ENCODE measurements at places on chromosomes 16 and 17.

DNA sequence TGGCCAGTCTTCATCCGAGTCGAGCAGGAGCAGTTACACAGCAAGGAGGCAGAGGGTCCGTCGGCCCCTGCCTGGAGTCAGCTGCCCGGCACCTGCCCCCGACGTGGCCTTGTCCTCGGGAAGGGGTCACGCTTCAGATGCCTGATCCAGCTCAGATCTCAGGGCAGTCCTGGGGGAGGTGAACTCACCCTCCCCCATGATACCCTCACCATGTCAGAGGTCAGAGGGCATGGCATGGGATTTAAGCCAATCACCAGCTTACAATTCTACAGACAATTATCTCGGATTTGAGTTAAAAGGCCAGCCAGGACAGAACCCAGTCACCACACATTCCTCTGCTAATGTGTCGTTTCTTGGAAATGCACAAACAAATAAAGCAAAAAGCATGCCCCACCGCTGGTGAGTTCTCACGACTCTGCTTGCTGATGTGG lies 211.3 kb downstream of the FOXL1 start:
- DNase-seq = no peak
- H3K4me1 ChIP-seq = no peaks in the 10 kb centered on the region
- no peak overlapping the region for H3K27ac ChIP-seq
- no peak overlapping the region for H3K4me3 ChIP-seq

GRCh38 chr16:31400191-31400590 lies 7.1 kb downstream of the ITGAD start:
- peaks cover 3% of the 10 kb centered on the region for H3K27me3 ChIP-seq
- DNase-seq = no peak
- peaks cover 15% of the 10 kb centered on the region for H3K4me1 ChIP-seq
- no peak overlapping the region for H3K27ac ChIP-seq

GRCh38 chr17:1852327-1852726 lies 22.5 kb downstream of the RPA1 start:
- no peak for DNase-seq
- no peaks in the 10 kb centered on the region for H3K27me3 ChIP-seq
- H3K36me3 ChIP-seq = peaks cover 49% of the 10 kb centered on the region
- H3K4me3 ChIP-seq = no peak overlapping the region
- no peaks in the 10 kb centered on the region for H3K4me1 ChIP-seq

DNA sequence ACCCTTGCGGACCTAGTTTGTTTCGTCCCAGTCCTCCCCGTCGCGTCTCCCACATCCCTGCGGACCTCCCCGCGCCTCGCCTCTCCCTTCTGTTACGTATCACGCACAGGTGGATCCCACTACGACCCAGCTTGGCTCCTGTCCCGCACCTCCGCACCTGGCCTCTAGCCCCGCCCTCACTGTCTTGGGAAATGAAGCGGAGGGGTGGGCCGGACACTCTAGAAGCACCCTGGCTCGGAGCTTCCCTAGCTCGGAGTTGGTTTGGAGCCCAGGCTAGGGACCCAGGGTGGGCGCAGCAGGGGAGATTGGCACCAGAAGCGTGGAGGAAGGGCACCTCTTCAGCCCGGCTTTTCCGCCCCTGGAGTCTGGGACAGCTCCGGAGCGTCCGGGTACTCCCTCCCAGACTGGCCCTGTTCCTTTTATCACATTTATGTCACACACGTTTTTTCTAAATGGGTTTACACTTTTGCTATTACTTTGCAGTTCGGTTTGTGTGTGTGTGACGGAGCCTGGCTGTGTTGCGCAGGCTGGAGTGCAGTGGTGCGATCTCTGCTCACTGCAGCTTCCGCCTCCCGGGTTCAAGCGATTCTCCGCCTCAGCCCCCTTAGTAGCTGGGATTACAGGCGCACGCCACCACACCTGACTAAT lies 1.4 kb upstream of the CEMP1 start:
- no peaks in the 10 kb centered on the region for H3K27me3 ChIP-seq
- peaks cover 44% of the 10 kb centered on the region for H3K4me1 ChIP-seq
- H3K27ac ChIP-seq = peak overlapping the region; percentile 99
- H3K4me3 ChIP-seq = peak overlapping the region; percentile 97
- peaks cover 1% of the 10 kb centered on the region for H3K36me3 ChIP-seq

DNA sequence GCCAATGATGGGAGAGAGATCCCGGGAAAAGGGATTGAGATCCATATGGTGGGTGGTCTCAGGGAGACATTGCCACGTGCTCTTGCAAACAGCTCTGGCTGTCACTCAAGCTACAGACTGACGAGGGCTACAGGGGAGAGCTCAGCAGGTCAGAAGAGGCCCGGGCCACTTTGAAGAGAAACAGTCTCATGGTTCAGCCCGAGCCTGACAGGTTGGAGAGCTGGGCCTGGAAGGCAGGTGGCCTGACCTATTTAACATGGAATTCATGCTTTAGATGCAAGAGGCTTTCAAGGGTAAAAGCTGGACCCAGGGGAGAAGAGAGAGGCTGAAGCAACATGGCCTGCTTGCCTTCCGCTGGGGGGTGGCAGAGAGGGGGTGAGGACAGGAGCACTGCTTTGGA lies 81.0 kb upstream of the BRD7 start:
- H3K4me3 ChIP-seq = no peak overlapping the region
- no peak overlapping the region for H3K27ac ChIP-seq
- no peaks in the 10 kb centered on the region for H3K4me1 ChIP-seq
- no peak for DNase-seq
- peaks cover 23% of the 10 kb centered on the region for H3K27me3 ChIP-seq

- DNase-seq = no peak
- no peak overlapping the region for H3K27ac ChIP-seq
- H3K36me3 ChIP-seq = peaks cover 35% of the 10 kb centered on the region
- peaks cover 70% of the 10 kb centered on the region for H3K4me1 ChIP-seq
Measured at GRCh38 chr17:28045304-28045703, 2.8 kb downstream of the NLK start.

DNA sequence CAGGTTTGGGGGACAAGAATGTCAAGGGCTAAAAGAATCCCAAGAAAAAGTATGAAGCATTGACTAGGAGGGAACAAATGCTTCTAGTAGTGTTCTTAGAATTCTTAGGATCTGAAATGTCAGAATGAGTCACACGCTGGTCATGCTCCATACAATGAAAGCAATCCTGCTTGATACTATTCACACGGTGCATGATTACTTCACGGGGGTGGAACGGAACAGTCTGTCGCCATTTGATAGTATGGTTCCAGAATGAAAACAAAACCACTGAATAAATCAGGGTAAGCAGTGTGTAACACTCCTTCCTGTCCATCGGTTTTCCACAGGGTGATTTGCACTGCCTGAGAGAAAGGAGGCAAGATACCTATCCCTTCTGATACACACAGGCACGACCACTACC lies 22.9 kb upstream of the YWHAE start:
- H3K4me1 ChIP-seq = no peaks in the 10 kb centered on the region
- H3K27me3 ChIP-seq = no peaks in the 10 kb centered on the region
- no peak overlapping the region for H3K27ac ChIP-seq
- no peak for DNase-seq
- no peak overlapping the region for H3K4me3 ChIP-seq

DNA sequence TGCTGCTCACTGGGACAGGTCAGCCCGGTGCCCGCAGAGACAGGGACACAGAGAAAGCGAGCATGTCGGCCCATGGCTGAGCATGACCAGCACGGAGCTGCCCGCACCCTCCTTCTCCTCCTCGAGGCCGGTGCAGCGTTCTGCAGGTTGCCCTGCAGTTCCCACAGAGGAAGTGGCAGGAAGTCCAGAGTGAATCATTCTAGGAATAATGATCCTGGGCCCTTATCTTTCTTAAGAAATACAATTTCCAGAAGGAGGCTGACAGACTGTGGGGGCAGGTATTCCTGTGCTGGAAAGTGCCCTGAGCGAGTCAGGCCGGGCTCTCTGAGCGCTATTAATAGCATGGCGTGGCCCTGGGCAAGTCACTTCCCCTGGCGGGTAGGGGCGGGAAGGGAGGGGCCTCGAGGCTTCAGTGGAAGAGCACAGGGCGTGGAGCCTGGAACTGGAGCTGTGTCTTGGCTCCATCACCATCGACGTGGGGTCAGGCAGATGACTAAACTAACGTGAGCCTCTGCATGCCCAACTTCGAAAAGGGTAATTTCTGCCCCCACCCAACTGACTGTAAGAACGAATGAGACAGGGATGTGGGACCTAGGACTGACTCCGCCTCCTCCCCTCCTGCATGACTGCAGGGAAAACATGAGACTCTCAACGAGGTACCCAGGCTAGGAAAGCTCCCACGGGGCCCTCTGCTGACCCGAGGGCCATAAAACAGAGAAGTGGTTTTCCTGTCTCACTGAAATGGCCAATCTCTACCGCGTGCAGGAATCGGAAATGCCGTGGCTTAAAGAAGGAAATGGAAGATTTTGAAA lies 9.8 kb downstream of the TMEM204 start:
- H3K4me3 ChIP-seq = peak overlapping the region; percentile 56
- peak; percentile 68 for DNase-seq
- peak overlapping the region; percentile 86 for H3K27ac ChIP-seq
- H3K27me3 ChIP-seq = no peaks in the 10 kb centered on the region

DNA sequence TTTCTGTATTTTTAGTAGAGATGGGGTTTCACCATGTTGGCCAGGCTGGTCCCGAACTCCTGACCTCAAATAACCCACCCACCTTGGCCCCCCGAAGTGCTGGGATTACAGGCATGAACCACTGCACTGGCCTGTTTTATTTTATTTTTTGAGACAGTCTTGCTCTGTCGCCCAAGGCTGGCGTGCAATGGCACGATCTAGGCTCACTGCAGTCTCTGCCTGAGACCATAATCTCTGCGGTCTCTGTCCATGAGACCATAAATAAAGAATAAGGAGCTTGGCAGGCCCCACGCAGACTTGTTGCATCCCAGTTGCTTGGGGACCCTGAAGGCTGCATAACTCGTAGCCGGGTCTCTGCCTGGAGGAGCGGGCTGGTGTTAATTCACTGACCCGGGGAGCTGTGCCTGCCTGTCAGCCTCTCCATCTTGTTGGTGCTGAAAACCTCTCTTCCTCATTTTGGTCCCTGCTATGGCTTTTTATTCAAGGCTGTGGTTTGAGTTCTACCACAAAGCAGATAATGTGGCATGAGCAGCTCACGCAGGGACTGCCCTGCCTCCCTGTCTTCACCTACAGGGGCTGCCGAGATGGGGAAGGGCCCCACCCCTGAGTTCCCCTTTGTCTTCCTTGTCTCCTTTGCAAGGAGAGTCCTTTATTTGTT lies 82.1 kb downstream of the MSI2 start:
- H3K27ac ChIP-seq = peak overlapping the region; percentile 5
- H3K4me1 ChIP-seq = peaks cover 19% of the 10 kb centered on the region
- no peaks in the 10 kb centered on the region for H3K27me3 ChIP-seq
- H3K36me3 ChIP-seq = peaks cover 13% of the 10 kb centered on the region

DNA sequence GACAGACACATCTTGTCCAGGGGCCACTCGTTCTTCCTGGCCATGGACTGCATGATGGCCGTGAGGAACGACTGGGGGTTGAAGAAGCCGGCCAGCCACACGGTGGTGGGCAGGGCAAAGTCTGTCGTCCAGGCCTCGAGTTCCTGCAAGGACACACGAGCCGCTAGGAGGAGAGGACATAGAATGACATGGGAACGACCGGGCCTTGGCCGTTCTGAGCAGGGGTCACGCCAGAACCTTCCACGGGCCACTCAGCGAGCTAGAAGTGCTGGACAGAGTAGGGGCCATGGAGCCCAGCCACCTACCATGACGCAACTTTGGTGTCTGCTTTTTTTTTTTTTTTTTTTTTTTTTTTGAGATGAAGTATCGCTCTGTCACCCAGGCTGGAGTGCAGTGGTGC lies 47.0 kb downstream of the PGS1 start:
- peaks cover 51% of the 10 kb centered on the region for H3K36me3 ChIP-seq
- no peak overlapping the region for H3K4me3 ChIP-seq
- peak overlapping the region; percentile 60 for H3K27ac ChIP-seq
- DNase-seq = no peak
- peaks cover 30% of the 10 kb centered on the region for H3K4me1 ChIP-seq

GRCh38 chr16:19331794-19332193 lies 46.3 kb downstream of the CLEC19A start:
- H3K27me3 ChIP-seq = no peaks in the 10 kb centered on the region
- no peaks in the 10 kb centered on the region for H3K36me3 ChIP-seq
- DNase-seq = no peak
- H3K4me3 ChIP-seq = no peak overlapping the region
- H3K4me1 ChIP-seq = no peaks in the 10 kb centered on the region
- H3K27ac ChIP-seq = no peak overlapping the region

GRCh38 chr17:7222093-7222971 lies 2.6 kb downstream of the ACADVL start:
- no peak overlapping the region for H3K27ac ChIP-seq
- H3K4me1 ChIP-seq = peaks cover 42% of the 10 kb centered on the region
- H3K27me3 ChIP-seq = peaks cover 8% of the 10 kb centered on the region
- H3K4me3 ChIP-seq = no peak overlapping the region
- H3K36me3 ChIP-seq = peaks cover 36% of the 10 kb centered on the region

DNA sequence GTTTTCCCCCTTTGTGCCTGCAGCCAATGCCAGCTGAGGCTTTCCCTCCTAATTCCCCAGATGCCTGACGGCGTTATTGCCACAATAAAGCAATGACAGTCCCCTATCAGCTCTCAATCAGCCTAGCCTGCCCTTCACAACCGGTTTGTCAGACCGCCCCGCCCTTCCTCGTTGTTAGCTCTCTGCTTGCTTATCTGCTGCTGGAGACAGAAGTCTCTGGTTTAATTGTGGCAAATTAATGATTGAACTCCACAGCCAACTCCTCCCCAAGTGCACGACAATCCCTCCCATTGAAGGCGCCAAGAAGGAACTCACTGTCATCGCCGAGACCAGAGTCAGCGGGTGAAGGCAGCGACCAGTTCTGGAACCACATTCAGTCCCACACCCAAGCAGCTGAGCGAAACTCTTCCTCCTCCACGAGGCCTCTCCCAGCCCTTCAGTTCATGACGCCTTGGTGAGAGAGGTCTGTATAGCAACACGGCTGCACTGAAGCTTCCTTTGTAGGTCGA lies 474.4 kb downstream of the SLC39A11 start:
- peak overlapping the region; percentile 94 for H3K27ac ChIP-seq
- H3K4me1 ChIP-seq = peaks cover 36% of the 10 kb centered on the region
- H3K27me3 ChIP-seq = peaks cover 78% of the 10 kb centered on the region
- peak overlapping the region; percentile 57 for H3K4me3 ChIP-seq
- peak; percentile 77 for DNase-seq

- no peak overlapping the region for H3K27ac ChIP-seq
- H3K4me3 ChIP-seq = no peak overlapping the region
- DNase-seq = no peak
- H3K27me3 ChIP-seq = peaks cover 26% of the 10 kb centered on the region
- no peaks in the 10 kb centered on the region for H3K36me3 ChIP-seq
Measured at GRCh38 chr16:86931410-86931941, 353.1 kb downstream of the FOXL1 start.

GRCh38 chr17:75981019-75981615 lies 2.1 kb downstream of the TEN1 start:
- H3K27ac ChIP-seq = peak overlapping the region; percentile 100
- peak overlapping the region; percentile 97 for H3K4me3 ChIP-seq
- no peaks in the 10 kb centered on the region for H3K27me3 ChIP-seq
- peaks cover 37% of the 10 kb centered on the region for H3K4me1 ChIP-seq
- peaks cover 7% of the 10 kb centered on the region for H3K36me3 ChIP-seq

DNA sequence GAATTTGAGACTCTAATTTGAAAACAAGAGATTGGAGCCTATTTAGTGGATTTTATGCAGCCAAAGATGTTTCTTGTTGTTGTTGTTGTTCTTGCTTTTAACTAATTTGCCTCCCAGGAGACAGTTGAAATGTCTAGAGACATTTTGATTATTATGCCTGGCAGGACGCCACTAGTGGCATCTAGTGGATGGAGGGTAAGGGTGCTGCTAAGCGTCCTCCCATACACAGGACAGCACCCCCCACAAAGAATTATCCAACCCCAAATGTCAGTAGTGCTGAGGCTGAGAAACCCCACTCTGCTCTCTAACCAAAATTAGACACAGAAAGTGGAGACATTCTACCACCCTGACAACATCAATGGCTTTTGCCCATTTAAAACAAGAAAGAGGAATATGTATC lies 15.4 kb upstream of the HSBP1 start:
- H3K27ac ChIP-seq = no peak overlapping the region
- peaks cover 5% of the 10 kb centered on the region for H3K27me3 ChIP-seq
- peaks cover 2% of the 10 kb centered on the region for H3K4me1 ChIP-seq
- no peaks in the 10 kb centered on the region for H3K36me3 ChIP-seq
